GM23338 (cell line): ENCODE measurements at places on chromosomes 6 and 20.

GRCh38 chr20:63015662-63016361 is 9.0 kb upstream of the BHLHE23 start:
- peak; percentile 24 for DNase-seq

DNA sequence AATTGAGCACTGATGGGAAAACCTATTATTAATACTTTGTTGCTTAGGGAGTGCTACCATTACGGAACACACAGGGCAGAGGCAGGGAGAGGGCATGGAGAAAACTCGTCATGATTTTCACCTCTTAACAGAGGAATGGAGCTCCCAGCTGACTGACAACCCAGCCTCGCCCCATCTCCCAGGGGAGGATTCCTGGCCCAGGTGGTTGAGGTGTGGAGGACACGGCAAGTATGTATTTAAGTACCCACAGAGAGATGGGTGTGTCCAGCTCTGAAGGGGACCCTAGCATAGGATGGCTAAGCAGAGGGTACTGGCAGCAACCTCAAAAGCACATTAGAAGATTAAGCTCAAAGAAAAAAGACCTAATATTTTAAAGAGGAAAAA is 261.9 kb upstream of the MOCS1 start:
- DNase-seq: no peak

DNA sequence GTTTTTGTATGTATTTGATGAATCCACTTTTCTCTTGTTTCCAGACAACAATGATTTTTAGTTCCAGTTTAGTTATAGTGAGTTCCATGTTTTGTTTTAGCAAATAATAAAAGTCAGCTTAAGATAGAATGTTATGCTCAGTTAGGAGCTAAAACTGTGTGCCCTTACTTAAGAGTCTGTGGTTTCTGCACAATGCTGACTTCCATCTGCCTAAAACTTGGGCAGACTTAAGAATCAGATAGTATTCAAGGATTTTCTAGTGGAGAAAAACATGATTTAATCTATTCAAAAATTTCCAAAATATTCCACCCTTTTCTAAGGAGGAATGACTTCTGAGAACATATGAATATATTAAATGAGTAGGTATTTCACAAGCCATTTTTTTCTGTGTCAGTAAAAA is 32.8 kb downstream of the LAMA4 start:
- DNase-seq: no peak

DNA sequence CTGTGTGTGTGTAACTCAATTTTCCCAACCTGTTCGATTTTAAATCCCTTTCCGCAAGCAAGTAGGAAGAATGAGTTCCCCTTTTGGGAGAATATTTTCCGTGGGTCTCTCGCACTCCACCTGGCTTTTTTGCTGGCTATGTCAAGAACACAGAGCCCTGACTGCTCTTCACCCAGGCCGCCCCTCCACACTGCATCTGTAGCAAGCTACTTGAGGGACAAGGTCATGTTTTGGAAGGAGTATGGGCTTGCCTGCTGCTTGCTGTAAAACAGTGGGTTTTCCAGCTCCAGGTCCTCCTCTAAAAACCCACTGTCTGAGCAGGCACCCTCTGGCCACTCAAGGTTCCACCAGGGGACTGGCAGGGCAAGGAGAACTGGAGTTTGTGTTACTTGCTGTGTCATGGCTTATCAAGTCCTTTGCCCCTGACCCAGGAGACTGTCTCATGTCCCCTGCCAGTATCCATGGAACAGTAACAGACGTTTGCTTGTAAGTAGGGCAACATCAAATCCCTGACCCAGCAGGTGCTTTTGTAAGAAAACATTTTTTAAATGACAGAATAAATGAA is 35.5 kb upstream of the SYNJ2 start:
- DNase-seq: no peak

DNA sequence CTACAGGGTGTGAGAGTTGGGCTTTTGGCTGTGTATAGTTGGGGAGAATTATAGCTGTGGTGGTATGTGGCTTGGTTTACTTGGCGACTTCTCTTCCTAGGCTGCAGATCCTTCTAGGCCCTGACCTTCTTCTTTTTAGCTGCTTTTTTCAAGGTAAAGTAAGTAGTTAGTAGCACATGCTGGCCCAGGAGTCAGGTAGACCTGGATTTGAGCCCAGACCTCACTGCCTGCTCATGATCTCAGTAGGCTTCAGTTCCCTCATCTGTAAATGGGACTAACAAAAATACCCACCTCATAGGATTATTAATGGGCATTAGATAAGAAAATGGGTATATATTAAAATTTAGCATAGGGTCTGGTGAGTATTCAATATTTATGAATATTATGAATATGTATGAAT is 17.4 kb upstream of the TMEM217 start:
- DNase-seq: no peak

GRCh38 chr6:112275365-112275764 is 21.0 kb upstream of the LAMA4 start:
- no peak for DNase-seq

DNA sequence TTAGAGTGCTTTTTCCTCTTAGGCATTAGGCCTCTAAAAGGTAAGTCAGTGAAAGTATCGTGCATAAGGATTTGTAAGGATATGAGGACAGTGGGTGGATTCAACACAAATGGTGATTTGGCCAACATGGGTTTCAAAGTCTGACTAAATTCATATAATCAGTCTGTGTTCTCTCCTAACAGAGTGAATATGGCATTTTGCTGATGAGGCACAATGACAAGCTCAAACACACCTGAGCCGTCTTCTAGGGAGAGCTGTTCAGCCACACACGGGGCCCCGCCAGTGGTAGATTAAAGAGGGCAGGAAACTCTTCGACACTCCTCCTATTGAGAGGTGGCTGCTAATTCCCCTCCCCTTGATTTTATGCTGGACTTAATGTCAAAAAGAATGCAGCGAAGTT is 59.5 kb upstream of the PROKR2 start:
- DNase-seq: no peak

- DNase-seq: no peak
Measured at GRCh38 chr20:1700990-1701389, 43.4 kb upstream of the SIRPG start.

DNA sequence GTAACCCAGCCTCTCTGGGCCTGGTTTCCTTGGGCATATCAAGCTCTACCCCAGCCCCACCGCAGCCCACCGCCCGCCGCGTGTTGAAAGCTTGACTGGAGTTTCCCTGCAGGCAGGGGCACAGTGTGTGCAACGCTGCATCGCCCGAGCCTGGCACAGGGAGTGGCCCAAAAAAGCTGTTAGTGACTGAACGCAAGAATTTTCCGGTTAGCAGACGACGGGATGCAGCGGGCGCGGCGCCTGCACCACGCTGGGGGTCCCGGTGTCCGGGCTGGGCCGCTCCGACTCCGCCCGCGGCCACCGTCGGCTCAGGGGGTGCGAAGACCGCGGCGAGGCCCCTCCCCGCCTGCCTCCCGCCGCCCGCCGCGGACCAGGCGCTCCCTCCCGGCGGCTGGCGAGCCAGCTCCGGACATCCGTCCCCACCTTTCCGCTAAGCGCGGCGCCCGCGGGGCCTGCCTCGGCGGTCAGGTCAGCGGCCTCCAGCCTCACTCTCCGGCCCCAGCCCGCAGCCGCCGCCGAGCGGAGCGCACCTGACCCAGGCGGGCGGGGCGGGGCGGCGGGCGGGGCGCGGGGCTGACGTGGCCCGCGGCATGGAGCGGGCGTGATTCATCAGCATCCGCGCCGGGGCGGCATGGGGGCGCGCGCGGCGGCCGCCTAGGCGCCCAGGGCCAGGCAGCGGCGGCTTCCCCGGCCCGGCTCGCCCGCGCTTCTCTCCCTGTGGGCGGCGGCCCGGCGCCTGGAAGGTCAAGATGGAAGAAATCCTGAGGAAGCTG is at the start of gene ARFGEF3:
Gene ARFGEF3 (plus strand): TSS at position 602 of the 773 bp plus-strand sequence. CDS start 148 bp downstream, at position 750.
- peak; percentile 82 for DNase-seq

GRCh38 chr6:90387383-90387775 is 90.7 kb upstream of the BACH2 start:
- DNase-seq: no peak

DNA sequence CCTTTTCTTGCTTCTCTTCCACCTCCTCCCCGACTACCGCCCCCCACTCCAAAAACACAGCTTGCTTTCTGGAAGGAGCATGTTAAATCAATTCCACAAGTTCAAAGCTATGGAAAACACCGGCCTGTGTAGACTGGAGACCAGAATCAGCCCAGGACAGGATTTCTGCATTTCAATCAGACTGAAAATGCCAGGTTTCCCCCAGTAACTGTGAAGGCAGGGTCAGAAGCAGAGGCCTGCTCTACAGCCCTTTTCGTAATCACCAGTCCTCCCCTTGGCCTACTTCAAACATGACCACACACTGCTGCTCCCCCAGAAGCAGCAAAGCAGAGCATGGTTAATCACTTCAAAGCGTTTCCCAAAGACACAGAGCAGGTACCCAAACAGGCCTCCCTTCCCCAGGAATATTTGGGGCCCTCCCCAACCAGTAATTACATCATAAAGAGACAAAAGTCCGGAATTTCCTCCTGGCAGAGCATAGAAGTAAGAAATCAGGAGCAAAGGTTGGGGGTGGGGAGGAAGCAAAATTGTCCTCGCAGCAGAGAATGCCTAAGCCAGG is 38.4 kb downstream of the ZMYND8 start:
- DNase-seq: no peak

DNA sequence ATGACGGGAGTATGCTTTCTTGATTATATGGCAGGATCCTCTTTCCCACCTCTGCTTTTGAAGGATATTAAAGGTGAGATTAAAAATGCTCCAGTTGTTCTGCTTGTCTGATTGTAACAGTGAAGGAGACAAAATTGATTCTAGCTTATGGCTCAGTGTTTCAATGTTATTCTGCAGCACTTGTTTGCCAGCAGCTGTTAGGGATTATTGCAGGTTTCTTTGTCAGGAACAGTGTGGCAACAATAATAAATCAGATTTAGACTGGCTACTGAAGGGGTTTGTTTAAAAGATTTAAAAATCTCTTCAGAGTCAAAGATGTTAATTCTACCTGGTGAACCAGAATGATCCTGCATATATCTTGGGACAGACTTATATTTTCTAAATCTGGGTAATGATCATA is 126.9 kb downstream of the LAMA2 start:
- DNase-seq: no peak

DNA sequence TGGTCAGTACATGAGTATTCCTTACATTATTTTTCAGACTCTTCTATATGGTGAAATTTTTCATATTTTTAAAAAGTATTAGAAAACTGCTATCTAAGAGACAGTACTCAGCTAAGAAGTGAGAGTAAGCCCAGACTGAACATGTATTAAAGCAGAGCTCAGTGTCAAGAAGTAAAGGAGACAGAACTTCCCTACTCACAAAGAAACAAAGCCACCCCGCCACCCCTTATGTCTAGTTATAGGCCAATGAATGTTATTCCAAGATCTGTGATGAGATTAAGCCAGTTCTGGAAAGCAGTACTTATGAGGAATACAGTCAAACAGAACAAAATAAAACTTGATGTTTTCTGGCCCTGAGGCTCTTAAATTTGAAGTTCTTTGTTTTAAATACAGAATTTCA is 114.5 kb downstream of the RNGTT start:
- DNase-seq: no peak

DNA sequence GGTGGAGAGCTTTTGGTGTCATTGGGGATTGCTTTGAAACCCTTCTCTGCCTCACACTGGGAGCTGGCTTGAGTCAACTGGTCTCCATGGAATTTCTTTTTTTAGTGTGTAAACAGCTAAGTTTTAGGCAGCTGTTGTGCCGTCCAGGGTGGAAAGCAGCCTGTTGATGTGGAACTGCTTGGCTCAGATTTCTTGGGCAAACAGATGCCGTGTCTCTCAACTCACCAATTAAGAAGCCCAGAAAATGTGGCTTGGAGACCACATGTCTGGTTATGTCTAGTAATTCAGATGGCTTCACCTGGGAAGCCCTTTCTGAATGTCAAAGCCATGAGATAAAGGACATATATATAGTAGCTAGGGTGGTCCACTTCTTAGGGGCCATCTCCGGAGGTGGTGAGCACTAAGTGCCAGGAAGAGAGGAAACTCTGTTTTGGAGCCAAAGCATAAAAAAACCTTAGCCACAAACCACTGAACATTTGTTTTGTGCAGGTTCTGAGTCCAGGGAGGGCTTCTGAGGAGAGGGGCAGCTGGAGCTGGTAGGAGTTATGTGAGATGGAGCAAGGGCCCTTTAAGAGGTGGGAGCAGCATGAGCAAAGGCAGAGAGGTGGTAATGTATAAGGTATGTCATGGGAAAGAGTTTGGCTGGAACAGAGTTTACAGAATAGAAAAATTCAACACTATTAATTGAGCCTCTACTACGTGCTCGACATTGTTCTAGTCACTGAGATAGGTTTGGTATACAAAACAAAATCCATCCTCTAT is 31.2 kb downstream of the SRSF3 start:
- DNase-seq: no peak

DNA sequence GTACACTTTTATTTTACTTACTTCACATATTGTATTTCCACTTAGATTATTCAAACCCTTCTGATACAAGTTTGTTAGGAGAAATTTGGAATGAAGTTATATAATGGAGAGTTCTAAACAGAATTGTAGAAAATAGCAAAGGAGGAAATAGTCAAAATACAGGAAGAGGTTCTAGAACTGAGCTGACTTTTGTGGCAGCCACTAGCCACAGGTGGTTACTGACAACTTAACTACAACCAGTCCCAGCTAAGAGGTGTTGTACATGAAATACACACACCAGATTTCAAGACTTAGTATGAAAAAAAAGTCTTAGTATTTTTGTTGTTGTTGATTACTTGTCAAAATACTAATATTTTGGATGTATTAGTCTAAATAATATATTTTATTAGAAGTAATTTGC is 727.4 kb upstream of the CITED2 start:
- no peak for DNase-seq

DNA sequence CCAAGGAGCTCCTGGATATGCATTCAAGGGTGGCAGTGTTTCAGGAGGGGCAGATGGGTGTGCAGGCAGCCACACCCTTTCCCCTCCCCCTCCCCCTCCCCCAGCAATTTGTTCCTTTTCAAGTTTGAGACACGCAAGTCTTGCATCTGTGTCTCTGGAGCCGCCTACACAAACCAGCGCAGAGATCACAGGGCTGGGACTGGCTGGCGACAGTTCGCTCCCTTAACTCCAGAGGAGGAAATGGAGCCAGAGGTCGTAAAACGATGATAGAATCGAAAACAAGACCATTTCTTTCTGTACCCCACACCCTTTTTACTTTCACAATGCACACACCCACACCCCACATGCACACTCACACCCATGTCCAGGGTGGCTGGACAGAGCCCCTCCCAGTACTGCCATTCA is 163.1 kb downstream of the LY86 start:
- no peak for DNase-seq

GRCh38 chr20:37526238-37526838 is 1.3 kb downstream of the BLCAP start:
- peak; percentile 93 for DNase-seq

- peak; percentile 55 for DNase-seq
Measured at GRCh38 chr6:163338671-163339405, 75.7 kb upstream of the QKI start.

- DNase-seq: no peak
Measured at GRCh38 chr6:73107016-73107415, 118.3 kb downstream of the KHDC1L start.

- DNase-seq: no peak
Measured at GRCh38 chr20:59047938-59048680, 5.5 kb upstream of the PRELID3B start.

GRCh38 chr6:166683477-166683876 is 56.4 kb upstream of the RPS6KA2 start:
- DNase-seq: no peak

- peak; percentile 56 for DNase-seq
Measured at GRCh38 chr6:38638941-38639497, 710 bp downstream of the BTBD9 start.
